ENCODE measurements at places on chromosomes 2 and 18.

DNA sequence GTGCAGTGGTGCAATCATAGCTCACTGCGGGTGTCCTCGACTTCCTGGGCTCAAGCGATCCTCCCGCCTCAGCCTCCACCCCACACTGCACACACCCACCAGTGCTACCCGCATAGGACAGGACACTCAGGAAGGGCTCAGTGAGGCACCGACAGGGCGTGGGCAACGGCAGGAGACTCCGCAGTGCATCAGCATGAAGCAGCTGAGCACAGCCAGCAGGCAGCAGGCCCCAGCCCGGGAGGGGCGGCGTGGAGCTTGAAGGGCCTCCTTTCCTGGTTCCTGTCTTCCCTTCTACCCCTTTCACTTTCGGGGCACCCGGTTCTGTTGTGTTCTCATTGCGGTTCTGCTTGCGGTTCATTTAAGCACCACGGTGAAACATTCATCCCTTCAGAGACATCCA, 89.8 kb downstream of the ZNF516 start:
- peak; percentile 42 for DNase-seq

DNA sequence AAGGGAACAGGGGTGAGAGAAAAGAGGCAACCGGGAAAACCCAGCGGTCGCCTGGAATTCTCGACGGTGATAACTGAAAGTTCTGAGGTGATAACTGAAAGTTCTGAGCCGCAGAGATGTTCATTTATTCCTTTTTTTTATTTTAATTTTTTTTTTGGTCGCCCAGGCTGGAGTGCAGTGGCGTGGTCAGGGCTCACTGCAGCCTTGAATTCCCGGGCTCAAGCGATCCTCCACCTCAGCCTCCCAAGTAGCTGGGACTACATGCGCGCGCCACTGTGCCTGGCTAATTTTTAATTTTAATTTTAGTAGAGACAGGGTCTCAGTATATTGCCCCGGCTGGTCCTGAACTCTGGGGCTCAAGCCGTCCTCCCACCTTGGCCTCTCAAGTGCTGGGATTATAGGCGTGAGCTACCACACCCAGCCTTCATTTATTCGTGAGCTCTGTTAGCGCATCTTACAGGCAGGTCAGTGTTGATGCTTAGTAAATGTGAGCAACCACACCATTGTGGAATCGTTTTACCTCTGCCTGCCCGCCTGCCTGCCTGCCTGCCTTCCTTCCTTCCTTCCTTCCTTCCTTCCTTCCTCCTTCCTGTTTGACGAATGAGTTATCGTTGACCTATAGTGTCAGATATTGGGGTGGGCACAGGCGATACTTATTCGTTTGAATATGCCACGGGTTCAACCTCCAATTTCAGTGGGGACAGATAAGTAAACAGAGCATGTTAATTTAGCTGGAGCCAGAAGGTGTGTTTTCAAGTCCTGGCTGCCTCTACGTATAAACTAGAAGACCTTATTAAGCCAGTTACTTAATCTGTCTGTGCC, 557 bp upstream of the E2F6 start:
- peak; percentile 57 for DNase-seq

- no peak for DNase-seq
These were observed 168.5 kb downstream of the EN1 start for GRCh38 chr2:118678985-118679384.

- DNase-seq: no peak
These were observed 129.5 kb upstream of the CAVIN2 start for GRCh38 chr2:191976436-191976835.

GRCh38 chr2:138757384-138757783, 22.8 kb downstream of the NXPH2 start:
- DNase-seq: no peak

- peak; percentile 68 for DNase-seq
These were observed 12.7 kb upstream of the ARHGEF4 start for GRCh38 chr2:130823886-130824491.

DNA sequence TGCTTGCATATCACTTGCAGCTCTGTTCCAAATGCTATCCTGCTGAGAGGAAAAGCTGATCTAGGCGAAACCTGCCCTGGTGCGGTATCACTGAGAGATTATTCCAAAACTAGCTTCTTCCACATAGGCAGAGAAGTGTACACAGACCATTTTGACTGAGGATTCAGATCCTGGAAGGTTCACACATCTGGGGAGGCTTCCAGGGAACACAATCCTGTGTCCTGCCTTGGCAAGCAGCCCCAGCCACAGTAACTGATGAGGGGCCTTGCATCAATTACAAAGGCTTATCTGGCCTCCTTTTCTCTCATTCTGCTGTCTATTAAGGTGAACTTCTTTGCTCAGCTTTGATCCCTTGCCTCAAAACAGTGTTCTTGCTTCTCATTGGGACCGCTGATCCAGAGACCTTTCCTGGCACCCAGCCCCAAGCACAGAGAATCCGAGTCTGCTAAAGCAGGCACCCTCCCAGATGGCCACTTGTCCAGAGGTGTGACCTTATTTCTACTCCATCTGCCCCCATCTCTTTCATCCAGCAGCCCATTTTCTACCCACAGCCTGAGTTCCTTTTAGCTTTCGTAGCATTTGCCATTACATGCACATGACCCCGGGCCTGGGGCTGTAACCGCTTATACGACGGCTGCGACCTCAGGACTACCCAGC, 52.3 kb upstream of the ZFP36L2 start:
- DNase-seq: no peak

DNA sequence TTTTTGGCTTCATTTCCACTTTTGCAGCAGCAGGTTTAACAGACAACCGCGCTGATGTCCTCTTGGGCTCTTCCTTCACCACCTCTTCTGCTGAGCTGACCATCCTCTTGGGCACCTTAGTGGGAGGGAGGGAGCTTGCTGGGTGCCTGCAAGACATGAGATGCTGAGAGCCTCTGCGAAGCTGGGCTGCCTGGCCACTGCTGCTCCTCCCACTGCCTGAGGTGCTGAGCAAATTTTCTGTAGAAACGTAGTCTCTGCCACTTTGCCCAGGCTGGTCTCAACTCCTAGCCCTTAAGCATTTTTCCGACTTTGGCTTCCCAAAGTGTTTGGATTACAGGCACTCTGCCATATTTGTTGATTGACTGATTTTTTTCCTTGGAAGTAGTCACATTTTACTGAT, 422.2 kb upstream of the MC4R start:
- DNase-seq: no peak

DNA sequence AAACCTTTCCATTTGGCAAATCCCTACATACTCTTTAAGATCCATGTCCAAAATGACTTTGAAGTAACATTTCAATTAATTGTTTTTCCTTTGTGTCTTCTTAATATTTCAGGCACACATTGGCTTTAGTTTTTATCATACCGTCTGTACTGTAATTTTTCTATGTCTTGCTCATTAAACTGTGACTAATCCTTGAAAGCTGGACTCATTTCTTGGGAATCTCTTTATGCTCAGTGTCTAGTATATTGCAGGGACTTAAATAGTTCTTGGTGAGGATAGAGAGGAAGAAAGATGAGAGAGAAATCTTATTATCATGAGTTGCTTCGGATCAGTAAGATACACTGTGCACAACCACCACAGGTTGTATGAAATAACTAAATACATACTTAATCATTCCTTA, 448.3 kb upstream of the ST6GAL2 start:
- no peak for DNase-seq

DNA sequence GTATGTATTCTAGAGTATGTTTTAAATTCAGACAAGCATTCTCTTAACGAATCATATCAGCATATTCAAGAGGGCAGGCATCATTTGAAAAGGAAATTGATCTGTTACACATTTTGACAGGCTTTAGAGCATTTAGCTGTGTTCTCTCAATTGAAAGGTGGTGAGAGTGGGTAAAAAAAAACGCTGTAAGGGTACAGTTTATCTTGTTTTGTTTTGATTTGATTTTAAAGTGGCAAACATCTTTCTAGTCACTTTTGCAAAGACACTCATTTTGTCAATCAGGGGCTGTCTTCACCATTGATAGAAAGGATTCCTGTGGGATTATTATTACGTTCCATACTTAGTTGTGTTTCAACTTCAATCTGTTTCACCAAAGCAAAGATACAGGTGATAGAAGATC, 2.2 kb downstream of the CDH19 start:
- no peak for DNase-seq

DNA sequence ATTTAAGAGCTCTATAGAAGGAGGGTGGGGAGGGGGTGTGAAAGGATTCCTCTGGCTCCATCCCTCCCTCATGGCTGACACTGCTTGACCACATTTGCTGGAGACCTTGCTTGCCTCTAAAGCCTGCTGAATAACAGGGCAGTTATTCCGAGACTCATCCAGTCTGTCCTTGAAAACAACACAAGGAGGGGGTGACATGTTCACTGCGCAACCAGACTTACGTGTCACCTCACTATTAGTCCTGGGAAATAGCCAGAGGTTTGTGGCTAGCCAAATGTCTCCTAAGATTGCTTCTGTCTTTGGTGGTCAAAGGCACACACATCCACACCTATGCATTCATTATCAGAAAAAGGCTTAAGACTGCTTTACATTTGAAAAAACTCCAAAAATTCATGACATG, 256.2 kb upstream of the SKOR2 start:
- no peak for DNase-seq

DNA sequence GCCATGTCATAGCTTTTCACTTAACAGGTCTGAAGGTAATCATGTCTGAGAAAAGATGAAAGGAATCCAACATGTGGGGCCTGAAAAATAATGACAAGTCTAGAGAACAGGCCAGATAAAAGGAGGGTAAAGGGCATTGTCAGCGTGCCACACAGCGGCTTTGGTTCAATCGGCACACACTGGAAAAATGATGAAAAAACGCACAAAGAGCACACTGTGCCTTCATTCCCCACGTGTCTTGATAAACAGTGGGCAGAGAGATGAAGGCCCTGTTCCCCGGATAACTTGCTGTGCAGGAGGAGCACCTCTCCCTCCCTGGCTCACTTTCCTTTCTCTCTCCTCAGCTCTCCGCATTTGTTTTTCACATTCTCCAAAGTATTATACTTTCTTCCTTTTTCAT, 766.3 kb downstream of the TDRD15 start:
- DNase-seq: no peak

DNA sequence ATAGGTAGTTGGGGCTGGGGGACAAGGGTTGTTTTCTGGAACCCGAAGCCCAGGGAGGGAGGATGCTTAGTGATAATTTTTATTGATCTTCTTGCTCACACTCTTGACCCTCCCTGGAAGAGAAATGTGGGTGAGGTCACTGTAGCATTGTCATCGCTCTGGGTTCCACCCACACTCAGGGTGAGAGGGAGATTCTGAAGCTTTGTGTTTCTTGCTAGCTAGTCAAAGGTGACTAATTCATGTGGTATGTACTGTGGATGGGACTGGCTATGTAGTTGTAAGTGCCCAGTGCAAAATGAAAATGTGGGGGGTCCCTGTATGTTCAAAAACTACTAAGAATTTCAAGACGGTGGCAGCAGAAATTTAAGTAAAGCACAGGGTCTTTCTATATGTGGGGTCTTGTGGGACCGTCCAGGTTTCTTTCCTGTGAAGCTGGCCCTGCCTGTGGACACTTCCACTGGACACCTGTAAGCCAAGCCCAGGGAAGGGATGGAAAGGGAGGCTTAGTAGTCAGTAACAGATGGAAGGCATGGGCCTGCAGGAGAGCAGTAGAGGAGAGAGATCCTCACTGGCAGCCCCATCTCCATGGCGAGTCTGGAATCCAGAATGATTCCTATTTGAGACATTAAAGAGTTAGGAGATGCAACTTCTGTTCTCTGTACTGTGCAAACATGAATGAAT, 35.0 kb downstream of the TSN start:
- no peak for DNase-seq

DNA sequence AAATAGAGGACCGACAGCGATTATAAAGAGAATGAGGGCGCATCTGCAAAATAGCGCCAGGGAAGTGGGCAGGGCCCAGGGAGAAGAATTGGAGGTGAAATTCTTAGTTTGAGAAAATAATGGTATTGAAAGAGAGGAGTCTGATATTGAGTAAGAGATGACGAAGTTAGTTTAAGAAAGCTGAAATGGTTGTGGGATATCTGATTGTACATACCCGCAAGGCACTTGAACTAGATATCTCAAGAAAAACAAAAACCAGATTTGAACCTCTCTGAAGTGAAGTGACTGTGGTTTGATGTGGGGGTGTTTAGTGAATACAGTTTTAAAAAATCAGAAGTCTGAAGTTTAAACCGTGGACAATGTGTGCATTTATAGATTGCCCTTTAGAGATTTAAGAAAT, 38.9 kb downstream of the ZNF532 start:
- no peak for DNase-seq

DNA sequence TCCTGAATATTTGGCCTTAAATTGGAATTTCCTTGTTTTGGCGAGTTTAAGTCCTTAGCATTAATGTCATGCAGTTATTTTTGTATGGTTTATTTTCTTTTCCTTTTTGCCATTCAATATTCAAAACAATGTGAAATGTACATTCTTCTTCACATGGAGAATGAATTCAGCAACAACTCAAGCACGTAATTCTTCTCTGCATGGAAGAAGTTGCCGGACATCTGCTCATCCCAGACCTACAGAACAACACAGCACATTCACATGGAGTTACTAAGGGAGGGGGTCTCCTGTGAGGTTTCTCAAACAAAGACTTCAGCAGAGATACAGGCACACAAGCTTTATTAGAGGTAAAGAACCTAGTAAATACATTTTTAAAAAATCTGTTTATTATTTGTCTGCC, 236.8 kb downstream of the SATB2 start:
- no peak for DNase-seq

DNA sequence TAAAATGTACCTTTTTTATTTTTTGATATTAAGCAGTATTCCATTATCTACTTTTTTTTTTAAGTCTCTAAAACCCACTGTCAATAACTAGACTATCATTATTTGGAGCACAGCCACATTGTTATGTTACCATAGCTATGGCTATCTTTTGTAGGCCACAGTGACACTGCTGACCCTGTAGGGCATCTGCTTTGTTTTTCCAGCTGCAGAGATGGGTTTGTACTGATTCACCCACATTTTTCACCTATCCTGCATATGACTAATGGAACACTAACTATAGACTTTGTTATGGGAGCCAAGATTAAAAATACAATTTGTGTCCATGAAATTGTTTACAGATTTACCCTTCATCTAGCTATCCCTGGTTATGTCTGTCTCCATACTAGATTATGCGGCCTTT, 21.6 kb upstream of the OTX1 start:
- no peak for DNase-seq

DNA sequence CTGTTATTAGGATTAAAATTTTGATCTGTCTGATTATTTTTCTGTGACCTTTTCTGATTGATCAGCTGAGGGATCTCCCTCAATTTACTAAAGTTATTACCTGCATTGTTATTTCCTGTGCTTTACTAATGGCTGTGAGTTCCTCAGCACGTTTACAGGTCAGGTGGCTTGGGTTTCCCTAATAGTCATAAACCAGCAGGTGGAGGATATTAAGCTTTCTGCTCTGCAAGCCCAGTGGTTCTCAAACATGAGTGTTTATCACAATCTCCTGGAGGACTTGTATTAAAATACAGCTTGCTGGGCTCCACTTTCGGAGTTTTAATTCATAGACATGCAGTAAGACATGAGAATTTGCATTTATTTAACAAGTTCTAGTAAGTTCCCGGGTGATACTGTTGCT, 22.4 kb upstream of the UGP2 start:
- no peak for DNase-seq

DNA sequence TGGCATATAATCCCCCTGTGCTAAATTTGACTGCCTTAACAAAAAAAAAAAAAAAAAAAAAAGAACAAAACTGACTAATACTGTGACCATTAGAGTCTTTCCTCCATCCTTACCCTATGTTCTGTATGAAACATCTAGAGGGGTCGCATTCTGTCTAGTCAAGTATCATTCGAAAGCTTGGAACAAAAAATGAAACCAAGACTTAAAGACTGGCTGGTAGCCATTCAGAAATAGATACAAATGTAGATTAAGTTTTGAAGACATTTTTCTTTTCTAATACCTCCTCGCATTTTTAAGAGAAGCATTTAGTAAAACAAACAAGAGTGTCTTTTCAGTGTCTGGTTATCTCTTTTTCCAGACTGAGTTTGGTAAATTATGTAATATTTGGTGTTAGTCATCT, 66.7 kb downstream of the SPATS2L start:
- DNase-seq: no peak

Measured in activated CD8-positive, alpha-beta memory T cell treated with anti-CD3 and anti-CD28 coated beads, Interleukin-2, amount 50 U/mL, for 48 hours (primary cell).